Stimulated activated CD4-positive, alpha-beta T cell treated with anti-CD3 and anti-CD28 coated beads, Interleukin-15, amount 100 ng/mL, for 1 hour (primary cell): ENCODE measurements at places on chromosomes 11 and 22.

DNA sequence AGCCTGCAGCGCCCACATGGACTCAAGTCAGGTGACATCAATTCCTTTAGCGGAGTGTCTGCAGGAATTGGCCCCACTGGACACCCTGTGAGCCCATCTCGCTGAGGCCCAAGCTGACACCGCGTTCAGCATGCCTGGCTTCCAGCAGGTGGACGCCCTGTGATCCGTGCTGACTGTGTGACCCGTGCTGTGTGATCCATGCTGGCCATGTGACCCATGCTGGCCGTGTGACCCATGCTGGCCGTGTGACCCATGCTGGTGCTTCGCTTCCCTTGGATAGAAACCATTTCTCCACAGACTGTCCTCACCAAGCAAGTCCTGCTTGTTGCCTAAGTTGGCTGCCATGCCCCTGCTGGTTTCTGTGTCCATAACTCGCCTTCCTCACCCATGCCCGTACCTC lies 392.1 kb downstream of the BRD1 start:
- DNase-seq = no peak

- DNase-seq = no peak
Observed at GRCh38 chr22:26711205-26711963, 54.0 kb downstream of the MIAT start.

GRCh38 chr22:49856343-49856742 lies 2.7 kb downstream of the ZBED4 start:
- DNase-seq = no peak

DNA sequence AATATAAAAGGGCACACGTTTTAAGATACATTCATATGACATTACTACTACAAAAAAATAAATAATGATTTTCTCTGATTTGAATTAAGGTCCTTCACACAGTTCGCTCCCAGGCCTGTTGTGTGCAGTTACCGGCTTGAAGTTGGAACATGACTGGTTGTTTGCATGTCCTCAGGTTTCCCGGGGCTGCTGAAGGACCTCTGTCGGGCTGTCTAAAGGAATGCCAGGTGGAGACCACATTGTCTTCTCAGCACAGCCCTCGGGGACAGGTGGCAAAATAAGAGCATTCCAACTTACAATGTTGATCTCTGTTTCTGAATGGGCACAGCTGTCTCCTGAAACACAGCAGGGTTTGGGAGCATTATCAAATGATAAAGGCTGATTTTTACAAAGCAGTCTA lies 14.9 kb downstream of the VSIG10L2 start:
- DNase-seq = no peak

- no peak for DNase-seq
Observed at GRCh38 chr11:111819161-111819828, 52.1 kb downstream of the ALG9 start.

DNA sequence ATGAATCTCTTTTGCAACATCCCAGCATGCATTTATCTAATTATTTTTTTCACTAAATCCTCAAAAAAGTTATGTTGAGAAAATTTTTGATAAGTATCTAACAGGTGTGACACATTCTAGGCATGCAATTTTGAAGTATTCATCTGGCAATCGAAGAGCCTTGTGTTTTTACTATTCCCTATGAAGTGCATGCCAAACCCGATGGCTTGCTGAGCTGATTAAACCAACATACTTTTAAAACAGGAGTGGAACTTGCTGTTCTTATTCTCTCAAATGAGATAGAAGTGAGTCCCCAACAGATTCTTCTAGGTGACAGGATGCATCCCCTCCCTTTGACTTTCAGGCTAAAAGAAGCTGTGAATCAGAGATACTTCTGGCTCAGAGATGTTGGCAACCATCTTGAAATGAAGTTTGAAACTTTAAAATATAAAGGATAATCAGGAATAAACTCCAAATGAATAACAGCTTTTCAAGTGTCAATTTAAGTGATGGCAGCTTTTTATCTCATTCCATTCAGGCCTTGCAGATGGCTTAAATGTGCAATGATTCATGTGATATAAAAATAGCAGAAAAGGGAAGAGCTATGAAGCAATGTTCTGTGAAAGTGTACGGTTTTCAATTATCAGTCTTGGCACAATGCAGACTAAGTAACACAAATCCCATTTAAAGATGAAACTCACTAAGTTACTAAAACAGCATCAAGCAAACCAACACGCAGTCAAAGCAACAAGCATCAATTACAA lies 67.7 kb downstream of the APOL5 start:
- no peak for DNase-seq

DNA sequence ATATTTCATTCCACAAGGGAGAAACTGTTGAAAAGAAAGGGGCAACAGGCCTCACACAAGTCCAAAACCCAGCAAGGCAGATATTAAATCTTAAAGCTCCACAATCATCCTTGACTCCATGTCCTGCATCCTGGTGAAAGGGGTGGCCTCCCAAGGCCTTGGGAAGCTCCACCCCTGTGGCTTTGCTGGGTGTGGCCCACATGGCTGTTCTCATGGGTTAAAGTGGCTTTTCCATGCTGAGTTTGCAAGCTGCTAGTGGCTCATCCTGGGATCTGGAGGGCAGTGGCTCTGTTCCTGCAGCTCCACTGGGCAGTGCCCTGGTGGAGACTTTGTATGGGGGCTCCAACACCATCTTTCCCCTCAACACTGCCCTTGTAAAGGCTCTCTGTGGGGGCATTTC lies 106.4 kb downstream of the CTNND1 start:
- DNase-seq = no peak
